Activated T-helper 17 cell treated with anti-CD3 and anti-CD28 coated beads, Interleukin-2, amount 50 U/mL, for 72 hours (primary cell): ENCODE measurements at places on chromosomes 2 and 18.

GRCh38 chr2:226932443-226932842 is 96.6 kb downstream of the RHBDD1 start:
- no peak for ATAC-seq

GRCh38 chr2:111173856-111174255 is 53.1 kb downstream of the BCL2L11 start:
- no peak for ATAC-seq

GRCh38 chr18:50627594-50628532 is 68.0 kb downstream of the MAPK4 start:
- no peak for ATAC-seq

GRCh38 chr2:188695953-188696352 is 278.2 kb upstream of the COL3A1 start:
- ATAC-seq, result no peak

GRCh38 chr2:206471524-206472062 is 28.3 kb downstream of the ADAM23 start:
- peak; percentile 56 for ATAC-seq

- peak; percentile 95 for ATAC-seq
Measured at GRCh38 chr18:45974088-45974536, 7.0 kb upstream of the EPG5 start.

- no peak for ATAC-seq
Measured at GRCh38 chr2:223311889-223312680, 260.1 kb downstream of the KCNE4 start.

GRCh38 chr2:47771211-47771610 is 11.7 kb upstream of the MSH6 start:
- no peak for ATAC-seq

DNA sequence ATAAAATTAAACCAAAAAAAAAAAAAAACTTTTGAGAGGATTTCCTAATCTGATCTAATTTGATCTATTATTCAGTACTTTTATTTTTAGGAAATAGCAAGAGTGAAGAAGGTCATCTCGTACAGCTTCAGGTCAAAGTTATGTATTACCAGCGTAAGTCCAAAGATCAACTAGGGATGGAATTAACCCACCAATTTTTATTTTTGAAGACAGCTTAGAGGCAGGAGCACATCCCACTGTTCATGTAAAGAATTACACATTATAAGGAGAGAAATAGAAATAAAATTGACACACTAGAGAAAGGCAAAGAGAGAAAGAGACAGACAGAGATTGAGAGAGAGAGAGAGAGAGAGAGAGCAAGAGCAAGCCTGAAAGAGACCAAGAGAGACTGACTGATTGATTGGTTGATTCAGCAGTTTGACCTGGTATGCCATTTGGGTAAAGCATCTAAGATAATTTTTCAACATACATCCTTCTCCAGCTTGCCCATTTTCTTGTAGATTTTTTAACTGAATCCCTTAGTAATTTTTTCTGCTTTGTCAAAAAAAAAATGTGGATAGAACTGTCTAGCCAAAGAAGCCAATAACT is 25.1 kb downstream of the DOCK10 start:
- ATAC-seq, result no peak

- ATAC-seq, result no peak
Measured at GRCh38 chr2:73079636-73080035, 8.1 kb upstream of the SFXN5 start.

DNA sequence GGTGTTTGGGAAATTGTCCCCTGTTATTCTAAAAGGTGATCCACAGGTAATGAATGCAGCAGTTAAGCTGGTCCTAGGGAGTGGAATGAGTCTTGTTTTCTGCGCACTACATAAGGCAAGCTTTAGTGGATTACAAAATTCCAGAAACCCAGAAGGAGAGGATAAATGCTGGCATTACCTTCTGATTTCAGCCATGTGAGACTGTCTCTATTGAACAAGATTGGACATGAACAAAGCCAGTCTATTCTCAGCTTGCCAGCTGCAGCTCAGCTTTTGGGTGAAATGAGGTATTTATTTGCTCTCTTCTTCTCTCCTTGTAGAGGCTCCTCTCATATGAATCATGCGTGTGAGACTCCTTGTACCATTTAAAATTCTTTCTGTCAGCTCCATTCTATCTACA is 944.9 kb downstream of the CNTNAP5 start:
- ATAC-seq, result no peak

DNA sequence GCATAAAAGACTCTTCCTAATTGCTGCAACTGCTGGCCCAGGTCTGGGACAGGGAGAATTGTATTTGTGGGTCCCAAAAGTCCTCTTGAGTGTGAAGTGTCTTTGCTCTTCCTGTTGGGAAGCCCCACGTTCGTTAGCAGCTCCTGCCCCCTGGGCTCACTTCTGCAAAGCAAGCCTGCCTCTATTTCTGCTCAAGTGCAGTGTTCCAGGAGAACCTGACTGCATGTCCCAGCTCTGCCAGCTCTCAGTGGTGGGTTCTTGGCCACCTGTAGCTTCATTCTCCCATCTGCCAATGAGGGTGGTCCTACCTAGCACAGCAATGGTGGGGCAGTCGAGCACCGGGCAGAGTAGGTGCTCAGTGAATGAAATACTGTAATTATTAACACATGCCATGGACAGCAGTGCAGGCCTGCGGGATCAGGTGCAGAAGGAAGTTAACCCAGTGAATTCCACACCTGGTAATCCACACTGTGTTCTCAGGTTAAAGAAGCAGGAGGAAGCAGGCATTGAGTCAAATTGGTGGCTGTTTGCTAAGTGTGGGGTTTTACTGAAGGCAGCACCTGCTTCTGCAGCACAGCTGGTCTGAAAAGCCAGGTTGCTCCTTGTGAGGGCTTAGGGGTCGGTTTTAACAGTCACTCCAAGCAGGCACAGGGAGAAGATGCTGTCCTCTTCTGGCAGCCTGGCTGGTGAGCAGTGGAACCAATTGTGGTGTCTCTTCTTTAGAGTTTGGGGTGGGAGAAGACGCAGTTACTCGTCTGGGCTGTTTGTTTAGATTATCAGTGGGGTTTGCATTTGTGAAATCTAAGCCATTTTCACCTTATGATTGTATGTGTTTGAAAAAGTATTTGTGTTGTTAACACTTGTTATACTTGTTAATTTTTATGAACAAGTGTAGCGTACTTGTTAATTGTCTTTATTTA is 54.3 kb downstream of the DGKD start:
- no peak for ATAC-seq

DNA sequence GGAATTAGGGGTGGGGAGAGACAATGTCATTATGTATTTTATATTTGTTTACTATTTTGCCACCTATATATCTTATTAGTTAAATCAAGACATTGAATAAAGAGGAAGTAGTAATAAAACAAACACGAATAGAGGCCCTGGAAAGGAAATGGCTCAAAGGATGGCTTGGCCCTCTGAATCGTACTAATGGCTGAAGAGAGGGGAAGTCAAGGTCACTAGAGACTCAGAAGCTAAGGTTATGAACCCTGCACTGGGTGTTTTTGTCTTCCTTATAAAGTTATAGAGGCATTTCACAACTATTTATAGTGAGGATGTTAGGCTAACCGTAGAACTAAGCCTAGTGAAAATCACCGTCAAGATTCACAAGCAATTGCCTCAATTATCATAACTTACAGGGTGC is 685.9 kb downstream of the ARHGAP15 start:
- ATAC-seq, result no peak

- ATAC-seq, result no peak
Measured at GRCh38 chr18:64562651-64563050, 413.8 kb upstream of the LINC00305 start.

DNA sequence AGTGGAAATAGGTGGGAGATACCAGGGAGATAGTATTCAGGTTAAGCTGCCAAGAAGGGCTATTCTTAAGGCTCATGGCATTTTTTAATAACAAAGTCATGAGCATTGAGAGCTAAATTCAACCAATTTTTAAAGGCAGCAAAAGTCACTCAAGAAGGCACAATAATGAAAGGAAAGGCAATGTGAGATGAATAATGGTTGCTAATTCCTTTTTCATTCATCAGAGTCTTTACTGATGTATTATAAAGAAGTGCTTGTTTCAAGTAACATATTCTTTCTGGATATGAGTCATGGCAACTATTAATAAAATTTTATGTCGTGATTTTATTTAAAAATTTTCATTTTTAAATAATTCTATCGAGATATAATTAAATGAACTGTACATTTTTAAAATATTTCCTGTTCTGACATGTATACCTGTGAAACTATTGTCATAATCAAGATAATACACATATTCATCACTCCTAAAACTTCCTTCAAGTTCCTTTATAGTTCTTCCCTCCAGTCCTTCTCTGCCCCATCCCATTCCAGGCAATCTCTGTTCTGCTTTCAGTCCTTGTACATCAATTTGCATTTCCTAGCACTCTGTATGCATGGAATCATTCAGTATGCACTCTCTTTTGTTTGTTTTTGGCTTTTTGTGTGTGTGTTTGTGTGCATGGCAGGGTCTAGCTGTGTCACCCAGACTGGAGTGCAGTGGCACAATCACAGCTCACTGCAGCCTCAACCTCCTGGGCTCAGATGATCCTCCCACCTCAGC is 40.8 kb downstream of the VWC2L start:
- ATAC-seq, result no peak

GRCh38 chr2:23454501-23455120 is 69.6 kb downstream of the KLHL29 start:
- ATAC-seq, result no peak

DNA sequence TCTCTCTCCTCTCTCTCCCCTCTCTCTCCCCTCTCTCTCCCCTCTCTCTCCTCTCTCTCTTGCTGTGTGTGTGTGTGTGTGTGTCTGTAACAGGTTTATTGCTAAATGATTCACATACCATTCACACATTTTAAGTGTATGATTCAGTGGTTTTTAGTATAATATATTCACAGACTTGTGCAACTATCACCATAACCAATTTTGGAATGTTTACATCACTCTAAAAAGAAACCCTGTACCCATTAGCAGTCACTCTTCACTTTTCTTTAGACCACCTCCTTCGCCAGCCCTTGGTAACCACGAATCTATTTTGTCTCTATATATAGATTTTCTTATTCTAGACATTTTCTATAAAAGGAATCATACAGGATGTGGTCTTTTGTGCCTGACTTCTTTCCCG is 11.4 kb downstream of the THNSL2 start:
- peak; percentile 76 for ATAC-seq
